Keratinocyte (primary cell): ENCODE measurements at places on chromosomes 2 and 18.
A peak's percentile ranks its signal among the peaks of the same experiment; 100 is the strongest.

- no peak for DNase-seq
Measured at GRCh38 chr2:156423674-156424282, 12.4 kb upstream of the GPD2 start.

GRCh38 chr2:32697156-32697555 lies 69.3 kb downstream of the TTC27 start:
- DNase-seq = no peak

GRCh38 chr2:65649811-65650589 lies 217.6 kb upstream of the SPRED2 start:
- no peak for DNase-seq

GRCh38 chr2:4782647-4783046 lies 909.5 kb upstream of the SOX11 start:
- DNase-seq = no peak

- DNase-seq = no peak
Measured at GRCh38 chr18:75612456-75612855, 185.0 kb upstream of the SMIM21 start.

- DNase-seq = no peak
Measured at GRCh38 chr2:169137924-169138323, 68.6 kb downstream of the DHRS9 start.

GRCh38 chr2:36329746-36330472 lies 25.7 kb upstream of the CRIM1 start:
- no peak for DNase-seq

DNA sequence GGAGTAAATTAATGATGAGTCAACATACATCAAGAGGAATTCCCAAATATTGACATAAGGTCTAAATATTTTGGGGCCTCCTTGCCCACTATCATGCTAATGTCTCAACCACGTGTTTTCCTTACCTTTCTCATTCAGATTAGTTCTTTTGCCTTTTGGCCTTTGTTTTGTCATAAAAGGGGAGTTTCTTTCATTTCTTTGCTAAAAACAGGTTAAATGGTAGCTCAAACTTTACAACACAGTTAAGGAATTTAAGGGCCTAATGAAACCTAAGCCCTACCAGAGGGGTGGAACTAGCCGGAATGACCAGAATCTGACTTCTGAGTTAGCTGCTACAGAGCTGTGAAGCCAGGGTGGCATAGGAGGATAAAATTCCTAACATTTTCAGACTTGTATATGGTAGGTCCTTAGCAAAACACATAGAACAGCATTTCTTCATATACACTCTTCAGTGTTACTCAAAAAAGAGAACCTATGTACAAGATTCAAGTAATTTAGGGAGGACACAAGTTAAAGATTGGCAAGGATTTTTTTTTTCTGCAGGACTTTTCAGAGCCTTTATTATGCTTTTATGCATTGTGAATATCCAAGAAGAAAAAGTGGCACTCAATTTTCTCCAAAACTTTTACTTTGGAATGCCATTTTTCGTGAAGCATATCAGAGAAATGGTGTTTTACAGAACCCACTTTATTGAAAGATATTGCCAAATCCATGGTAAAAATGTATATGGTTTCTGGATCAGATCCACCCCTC lies 633.1 kb downstream of the ARHGAP15 start:
- no peak for DNase-seq

GRCh38 chr2:137897082-137897481 lies 67.2 kb upstream of the HNMT start:
- DNase-seq = no peak

DNA sequence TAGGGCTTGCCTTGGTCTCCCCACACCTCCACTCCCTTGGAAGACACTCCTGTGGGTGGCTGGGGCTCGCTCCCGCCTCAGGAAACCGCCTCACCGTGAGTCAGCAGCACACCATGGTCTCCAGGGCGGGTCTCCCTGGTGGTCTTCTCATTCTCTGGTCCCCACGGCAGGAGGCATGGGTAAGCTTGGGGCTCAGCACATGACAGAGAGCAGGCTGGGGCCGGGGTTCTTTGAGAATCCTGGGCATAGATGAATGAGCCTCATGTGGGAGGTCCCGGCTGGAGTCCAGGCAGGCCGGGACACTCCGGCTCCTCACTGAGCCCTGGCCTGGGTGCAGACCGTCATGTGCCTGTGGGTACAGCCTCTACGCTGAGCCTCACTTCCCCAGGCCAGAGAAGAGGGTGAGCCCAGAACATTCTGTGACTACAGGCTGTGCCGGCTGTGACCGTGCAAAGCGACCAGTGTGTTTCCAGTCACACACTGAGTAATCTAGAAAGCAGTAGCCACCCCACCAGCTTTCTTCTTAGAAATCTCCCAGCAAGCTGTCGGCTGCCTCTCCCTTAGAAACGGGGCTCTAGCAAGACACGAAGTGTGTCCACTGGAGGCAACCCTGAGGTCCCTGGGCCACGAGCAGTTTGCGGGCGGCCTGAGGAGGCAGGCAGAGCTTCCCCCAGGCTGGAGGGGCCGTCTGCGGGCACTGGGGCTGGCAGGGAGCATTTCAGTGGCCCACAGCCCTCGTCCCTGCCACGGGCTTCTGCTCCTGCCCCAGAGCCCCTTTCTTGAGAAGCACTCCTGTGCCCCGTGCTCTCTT lies 93.1 kb downstream of the RHOB start:
- no peak for DNase-seq

DNA sequence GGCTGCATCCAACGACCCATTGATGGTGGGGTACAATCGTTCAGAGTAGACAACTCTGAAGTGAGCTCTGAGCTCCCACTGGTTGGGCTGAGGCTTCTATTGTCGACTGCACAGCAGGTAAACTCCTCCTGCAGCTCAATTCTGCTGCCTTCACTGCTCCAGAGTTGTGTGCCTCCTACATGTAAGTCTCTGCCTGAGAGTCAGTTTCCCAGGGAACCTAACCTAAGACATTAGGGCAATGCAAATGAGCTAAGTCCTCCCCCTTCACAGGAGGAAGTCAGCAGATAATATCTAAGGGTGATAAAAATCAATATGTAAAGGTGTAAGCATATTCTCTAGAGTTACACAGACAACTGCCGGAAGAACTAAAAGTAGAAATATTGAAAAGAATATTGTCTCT lies 22.5 kb upstream of the ACYP2 start:
- no peak for DNase-seq

- DNase-seq = no peak
Measured at GRCh38 chr2:113080134-113080533, 12.4 kb downstream of the IL1F10 start.

DNA sequence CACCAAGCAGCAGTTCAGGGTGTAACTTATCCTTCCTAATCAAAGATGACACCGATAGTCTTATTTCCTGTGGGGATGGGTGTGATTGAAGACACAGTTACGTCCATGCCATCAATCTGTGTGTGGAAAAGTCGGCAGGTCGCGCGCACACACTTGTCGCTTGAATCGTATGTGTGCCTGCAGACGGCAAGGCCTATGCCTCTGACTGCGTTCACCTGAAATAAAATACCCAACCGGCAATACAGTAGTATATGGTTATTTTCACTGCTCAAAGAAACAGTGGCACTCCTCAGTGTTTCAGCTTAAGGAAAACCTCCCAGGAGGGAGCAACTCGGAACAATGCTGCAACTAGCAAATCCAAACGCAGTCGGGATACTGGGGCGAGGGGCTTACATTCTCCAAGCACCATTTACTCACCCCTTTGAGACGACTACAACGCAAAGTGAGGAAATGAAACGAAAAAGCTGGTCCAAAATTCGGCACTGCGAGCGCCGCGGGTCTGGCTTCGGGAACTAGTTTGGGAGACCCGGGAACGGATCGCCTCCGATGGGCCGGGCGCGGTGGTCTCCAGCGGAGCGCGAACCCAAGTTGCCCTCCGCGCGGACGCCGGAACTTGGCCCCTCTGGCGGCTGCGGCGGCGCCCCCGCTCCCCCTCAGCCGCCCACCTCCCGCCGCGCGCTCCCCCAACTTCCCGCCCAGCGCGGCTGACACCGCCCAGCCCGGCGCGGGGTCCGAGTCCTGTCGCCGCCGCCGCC lies 675 bp downstream of the PRKD3 start:
- DNase-seq = no peak

DNA sequence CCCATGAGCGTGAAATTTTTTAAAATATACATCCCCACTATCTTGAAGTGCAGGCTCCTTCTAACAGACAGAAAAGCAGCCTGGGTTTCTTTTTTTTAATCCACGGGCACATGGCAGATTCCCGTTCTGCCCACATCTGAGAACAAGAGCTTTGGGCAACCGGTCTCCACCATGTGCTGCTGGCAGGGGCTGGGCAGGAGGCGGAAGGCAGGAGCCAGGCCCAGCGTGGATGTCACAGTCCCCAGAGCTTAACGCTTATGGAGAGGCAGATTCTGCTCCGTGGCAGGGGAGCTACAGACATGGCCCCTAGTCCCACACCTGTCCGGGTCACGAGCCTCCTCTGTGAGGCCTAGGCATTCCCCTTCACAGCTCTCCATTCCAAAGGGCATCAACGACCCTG lies 503.0 kb upstream of the MYT1L start:
- no peak for DNase-seq

- DNase-seq = no peak
Measured at GRCh38 chr2:197904446-197904845, 100.1 kb downstream of the PLCL1 start.

DNA sequence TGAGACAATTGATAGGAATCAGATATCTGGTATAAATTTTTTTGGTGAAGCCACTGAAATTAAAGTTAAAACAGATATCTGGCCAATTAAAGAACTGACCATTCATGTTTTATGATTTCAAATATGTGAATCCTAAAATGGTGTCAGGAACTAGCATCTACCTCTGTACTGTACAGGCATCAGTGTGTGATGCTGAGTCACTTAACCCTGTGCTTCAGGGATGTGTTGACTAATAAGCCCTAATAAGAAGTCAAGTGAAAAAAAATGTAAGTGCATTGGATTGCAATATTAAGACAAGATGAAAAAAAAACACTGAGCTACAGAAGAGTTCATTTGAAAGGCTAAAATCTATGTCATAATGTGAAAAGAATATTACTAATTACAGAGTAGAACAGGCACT lies 9.1 kb upstream of the UNC80 start:
- DNase-seq = no peak

DNA sequence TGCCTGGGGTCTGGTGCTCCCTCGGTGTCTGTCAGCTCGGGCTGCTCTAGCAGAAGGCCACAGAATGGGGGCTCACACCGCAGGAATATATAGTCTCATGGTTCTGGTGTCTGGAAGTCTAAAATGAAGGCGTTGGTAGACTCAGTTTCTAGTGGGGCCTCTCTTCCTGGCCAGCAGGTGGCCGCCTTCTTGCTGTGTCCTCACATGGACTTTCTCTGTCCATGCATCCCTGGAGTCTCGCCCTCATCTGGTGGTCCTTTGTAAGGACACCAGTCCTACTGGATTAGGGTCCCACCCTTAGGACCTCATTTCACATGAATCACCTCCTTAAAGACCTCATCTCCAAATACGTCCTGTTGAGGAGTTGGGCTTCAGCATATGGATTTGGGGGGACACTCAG lies 65.7 kb downstream of the RRM2 start:
- no peak for DNase-seq

GRCh38 chr2:178202927-178203326 lies 8.6 kb downstream of the OSBPL6 start:
- DNase-seq = no peak

DNA sequence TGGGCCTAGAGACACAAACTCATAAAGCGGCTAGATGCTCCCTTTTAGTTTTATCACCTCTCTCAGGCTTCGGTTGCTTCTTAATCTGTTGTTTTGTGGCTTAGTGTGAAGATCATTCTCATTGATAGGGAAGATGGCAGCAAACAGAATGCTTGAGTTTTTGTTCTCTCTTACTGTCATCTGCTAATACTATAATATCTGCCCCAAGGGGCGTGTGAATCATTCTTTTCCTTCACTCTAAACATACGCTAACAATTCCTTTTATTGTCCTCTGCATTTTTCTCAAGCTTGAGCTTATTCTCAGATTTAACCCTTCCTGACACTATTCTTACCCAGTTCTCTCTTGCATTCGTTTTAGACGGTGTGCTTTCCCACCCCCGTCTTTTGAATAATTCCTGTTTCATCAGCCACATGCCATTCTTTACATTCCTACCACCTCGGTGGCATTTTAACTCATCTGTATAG lies 323.9 kb upstream of the NRP2 start:
- no peak for DNase-seq

DNA sequence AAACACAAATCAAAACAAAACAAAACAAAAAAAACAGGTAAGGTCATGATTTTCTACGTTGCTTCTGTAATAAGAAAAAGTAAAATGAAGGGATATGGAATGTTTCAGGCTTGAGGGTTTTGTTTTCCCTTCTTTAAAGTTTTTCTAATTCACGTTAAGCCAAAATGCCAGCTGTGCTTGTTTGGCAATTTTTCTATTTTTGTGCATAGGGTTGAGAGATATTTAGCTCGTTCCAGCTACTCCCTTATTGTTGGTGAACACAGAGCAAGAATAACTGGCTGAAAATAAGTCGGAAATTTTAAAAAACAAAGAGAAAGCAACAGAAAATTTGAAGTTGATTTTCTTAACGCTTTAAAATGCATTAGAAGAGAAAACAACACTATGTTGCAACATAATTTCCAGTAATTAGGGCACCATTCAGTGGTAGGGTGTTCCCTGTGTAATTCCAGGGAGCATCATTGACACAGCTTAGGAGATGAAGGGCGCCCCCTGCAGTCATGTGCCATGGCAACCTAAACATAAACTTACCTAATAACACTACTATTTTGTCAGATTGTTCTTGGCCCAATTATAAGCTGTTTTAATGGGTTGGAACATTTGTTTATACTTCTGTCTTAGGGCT lies 99.5 kb downstream of the DTNA start:
- no peak for DNase-seq

DNA sequence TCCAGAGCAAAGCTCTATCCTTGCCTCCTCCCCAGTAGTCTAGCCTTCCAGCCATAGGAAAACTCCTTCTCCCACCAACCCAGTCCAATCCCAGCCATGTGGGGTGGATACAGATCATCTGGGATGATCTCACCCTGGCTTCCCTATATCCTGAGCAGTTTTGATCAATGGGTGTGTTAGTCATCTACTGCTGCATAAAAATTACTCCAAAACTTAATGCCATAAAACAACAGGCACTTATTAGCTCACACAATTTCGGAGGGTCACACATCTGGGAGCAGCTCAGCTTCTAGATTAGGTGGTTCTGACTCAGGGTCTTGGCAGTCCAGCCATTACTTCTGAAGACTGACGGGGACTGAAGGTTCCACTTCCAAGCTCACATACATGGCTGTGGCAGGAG lies 190.4 kb downstream of the SPP2 start:
- DNase-seq = peak; percentile 86

- DNase-seq = no peak
Measured at GRCh38 chr18:78787751-78788150, 191.9 kb upstream of the SALL3 start.

- DNase-seq = no peak
Measured at GRCh38 chr2:231614559-231615057, 21.9 kb downstream of the TEX44 start.
